ENCODE measurements at places on chromosomes 5 and 9.
A peak's percentile ranks its signal among the peaks of the same experiment; 100 is the strongest.

- peak; percentile 8 for DNase-seq
Observed at GRCh38 chr9:89564346-89564878, 40.4 kb upstream of the GADD45G start.

DNA sequence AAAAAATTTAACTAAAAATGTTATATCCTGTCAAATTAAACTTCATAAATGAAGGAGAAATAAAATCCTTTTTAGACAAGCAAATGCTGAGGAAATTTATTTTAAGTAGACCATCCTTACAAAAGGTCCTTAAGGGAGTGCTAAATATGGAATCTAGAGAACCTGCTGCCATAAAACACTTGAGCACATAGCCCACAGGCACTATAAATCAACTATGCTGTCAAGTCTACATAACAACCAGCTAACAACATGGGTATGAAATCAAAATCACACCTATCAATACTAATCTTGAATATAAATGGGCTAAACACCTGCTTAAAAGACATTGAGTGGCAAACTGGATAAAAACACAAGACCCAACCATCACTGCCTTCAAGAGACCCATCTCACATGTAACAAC lies 15.1 kb upstream of the PRSS3 start:
- DNase-seq, result no peak

GRCh38 chr5:112381521-112381920 lies 37.6 kb downstream of the EPB41L4A start:
- DNase-seq, result no peak

DNA sequence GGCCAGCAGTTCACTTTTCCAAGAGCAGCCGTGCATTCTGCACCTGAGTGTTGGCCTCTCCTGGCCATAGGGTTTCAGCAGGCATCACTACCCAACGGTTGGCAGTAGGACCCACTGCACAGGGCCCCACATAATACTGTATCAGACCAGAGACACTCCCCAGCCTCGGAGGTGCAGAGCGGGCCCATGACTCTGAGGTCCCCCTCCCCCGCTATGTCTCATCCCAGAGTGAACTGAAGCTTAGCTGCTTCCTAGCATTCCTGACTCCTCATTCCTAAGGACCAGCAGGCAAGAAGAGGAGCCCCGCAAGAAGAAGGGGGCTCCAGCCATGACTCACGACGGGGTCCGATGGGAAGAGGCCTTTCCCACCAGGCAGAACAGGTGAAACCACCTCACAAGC lies 67.2 kb downstream of the CAMSAP1 start:
- DNase-seq, result no peak

DNA sequence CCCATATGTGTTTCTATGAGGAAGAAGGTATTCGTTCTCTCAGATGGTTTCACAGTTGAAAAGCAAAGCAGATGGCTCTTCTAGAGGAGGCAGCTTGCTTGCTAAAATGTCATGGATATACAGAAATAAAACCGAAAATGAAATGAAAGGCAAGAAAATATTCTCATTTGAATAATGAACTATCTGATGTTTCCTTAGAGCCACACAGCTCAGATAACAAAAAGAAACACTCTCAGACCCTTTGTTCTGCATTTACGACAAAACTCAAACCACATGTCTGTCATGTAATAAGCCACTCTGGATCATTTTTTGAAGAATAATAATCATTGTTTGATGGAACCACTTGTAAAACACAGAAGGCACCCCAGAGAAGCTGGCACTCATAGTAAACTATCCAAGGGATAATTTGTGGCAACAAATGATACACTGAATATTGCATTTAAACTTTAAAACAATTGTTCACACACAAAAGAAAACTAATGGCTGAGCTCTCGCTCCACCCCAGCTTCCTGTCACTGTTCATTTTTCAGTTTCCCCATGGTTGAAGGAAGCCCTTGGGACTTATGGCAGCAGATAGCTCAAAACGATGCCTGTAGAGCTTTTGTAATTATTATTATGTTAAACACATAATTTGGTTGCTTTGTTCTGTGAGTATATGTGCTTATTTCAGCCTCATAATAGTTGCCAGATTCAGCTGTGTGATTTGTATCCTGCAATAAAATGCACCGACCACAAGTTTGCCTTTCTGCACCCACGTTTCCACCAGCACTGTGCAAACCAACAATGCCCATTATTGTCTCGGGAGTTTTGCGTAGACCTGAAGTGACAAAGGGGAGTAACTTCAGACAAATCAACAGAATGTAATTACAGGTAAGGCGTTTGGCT lies 256.0 kb downstream of the TMEM167A start:
- DNase-seq, result no peak

DNA sequence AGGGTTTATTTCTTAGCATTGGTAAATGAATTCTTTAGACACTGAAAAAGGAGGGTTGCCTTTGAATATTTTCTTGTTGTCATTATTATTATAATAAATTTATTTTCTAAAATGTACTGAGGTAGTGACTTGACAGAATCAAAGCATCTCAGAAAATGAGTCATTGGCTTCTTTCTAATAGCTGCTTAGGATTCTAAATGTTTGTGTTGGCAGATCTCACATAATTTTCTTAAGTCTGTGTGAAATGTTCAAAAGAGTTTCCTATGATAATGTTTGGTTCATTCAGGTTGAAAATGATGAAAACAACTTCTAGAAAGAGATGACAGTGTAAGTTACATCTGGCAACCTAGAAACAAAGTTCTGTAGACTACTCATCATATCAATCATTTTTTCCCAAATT lies 69.7 kb downstream of the SH3GL2 start:
- DNase-seq, result no peak

DNA sequence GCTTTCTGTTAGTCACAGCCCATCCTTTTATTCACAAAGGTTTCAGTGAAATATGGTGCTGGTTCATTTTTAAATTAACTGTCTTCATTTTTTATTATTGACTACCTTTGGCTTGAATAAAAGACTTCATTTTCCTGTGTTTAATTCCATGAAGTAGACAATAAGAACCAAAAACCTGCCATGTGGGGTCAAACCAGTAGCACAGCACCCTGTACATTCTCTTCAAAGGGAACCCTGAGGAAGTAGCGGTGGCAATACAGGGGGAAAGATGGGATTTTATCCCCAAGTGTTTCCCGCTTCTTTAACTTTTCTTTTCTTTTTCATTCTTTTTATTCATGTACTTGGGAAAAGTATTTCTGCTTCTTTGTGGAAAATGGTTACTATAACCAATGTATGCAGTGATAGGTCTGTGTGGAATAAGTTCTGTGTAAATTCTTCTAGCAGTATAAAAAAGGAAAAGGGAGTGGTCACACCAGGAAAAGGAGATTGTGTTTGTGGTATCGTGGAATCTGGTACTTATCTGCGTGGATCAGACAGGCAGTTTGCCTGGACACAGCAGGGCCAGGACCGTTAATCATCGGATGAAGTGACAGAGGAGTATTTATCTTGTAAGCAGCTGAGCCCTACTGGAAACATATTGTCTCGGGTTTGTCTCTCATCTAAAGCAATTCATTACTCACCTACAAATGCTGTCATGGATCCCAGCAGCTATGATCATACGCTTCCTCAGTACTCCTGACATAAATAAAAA lies 94.2 kb downstream of the PPIC start:
- DNase-seq, result no peak

GRCh38 chr9:91092214-91092613 lies 269.5 kb downstream of the AUH start:
- DNase-seq, result no peak

GRCh38 chr5:87138091-87138805 lies 129.4 kb upstream of the RASA1 start:
- no peak for DNase-seq

GRCh38 chr9:86350006-86350760 lies 4.0 kb downstream of the TUT7 start:
- DNase-seq, result no peak

- DNase-seq, result no peak
Observed at GRCh38 chr5:30604648-30605262, 588.7 kb upstream of the CDH6 start.

DNA sequence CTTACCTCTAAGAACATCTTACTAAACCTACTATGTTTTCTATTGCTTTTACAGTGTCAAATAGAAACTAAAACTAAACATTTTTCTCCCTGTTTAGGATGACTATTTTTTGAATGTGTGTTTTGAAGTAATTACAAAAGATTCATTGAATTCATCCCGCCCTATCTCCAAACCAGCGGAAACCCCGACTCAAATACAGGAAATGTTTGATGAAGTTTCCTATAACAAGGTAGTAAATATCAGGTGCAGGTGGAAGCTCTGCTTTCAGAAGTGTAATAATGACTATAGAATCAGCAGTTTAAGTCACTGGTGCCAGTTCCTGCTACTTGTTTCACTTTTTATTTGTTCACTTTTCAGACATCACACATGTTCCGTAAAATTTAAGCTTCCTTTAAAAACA lies 20.0 kb downstream of the ERAP2 start:
- no peak for DNase-seq

DNA sequence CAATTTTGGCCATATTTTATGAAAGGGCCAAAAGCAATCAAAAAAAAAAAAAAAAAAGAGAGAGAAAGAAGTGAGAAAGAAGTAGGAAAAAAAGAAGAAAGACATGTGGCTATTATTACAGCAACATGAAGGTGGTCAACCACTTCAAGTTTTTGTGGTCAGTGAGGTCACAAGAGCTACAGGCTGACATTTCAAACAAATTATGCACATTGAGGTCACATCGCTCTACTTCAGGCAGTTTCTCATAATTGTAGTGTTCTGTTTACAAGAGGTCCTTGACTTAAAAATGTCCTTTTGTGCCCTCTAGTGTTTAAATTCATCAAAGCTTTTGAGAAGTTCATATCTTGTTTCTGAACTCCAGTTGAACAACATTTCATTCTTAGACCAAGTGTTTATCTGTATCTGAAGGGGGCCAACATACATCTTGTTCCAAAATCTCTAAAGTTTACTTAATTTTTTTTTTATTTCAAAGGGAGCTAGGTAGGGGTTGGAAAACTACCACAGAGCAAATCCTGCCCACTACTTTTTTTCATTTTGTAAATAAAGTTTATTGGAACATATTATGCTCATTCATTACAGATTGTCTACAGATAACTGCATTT lies 513.1 kb downstream of the PDE4D start:
- DNase-seq, result no peak

Data from NCI-H2171 (cell line).